Muscle of back (tissue), 13 donors: ENCODE measurements at places on chromosomes 16 and 17.

GRCh38 chr17:69344939-69345338 lies 18.0 kb upstream of the ABCA5 start:
- DNase-seq, result no peak

- no peak for DNase-seq
Measured at GRCh38 chr16:57411362-57411976, 6.9 kb downstream of the CCL17 start.

GRCh38 chr17:41338961-41339485 lies 11.6 kb downstream of the KRT33A start:
- no peak for DNase-seq

GRCh38 chr17:82858376-82859126 lies 18.7 kb upstream of the ZNF750 start:
- DNase-seq, result no peak

DNA sequence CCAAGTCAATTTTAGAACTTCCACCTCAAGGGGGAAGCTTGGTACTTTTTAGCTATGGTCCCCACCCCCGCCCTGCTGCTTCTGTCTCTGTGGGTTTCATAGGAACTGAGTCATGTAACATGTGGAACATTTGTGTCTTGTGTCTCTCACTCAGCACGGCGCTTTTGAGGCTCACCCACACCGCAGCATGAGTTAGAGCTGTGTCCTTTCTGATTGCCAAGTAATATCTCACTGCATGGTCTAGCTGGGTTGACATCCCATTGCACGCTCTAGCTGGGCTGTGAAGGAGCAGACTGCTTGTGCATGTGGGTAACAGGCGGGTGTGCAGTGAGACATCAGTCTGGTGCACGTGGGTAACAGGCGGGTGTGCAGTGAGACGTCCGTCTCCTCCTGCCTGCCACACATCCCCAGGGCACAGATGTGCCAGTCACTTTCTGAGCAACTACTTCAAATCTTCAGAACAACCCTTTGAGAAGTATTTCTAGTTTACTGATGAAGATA lies 26.4 kb upstream of the SLC7A5 start:
- no peak for DNase-seq

- DNase-seq, result no peak
Measured at GRCh38 chr17:57357392-57357784, 101.1 kb downstream of the MSI2 start.

- DNase-seq, result no peak
Measured at GRCh38 chr17:47095268-47095667, 93.8 kb downstream of the CDC27 start.

GRCh38 chr17:2957631-2958286 lies 105.6 kb downstream of the OR1D5 start:
- no peak for DNase-seq

DNA sequence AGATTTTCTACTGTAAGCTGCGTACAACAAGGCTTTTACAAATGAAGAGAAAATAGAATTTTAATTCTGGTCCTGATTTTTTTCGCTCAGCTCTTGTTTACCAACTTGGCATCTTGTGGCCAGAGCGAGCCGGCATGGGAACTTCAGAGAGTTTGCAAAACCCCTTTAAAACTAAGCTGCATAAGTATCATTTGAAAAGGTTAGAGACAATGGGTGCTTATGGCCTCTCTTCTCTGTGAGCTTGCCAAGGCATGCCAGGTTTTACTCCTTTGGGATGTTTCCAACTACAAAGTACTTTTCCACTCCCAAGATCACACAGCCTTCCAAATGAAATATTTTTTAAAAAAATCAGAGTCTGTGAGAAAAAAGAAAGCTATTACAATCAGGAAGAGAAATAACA lies 62.4 kb upstream of the FA2H start:
- no peak for DNase-seq

- DNase-seq, result no peak
Measured at GRCh38 chr17:50052822-50053653, 2.9 kb upstream of the ITGA3 start.

DNA sequence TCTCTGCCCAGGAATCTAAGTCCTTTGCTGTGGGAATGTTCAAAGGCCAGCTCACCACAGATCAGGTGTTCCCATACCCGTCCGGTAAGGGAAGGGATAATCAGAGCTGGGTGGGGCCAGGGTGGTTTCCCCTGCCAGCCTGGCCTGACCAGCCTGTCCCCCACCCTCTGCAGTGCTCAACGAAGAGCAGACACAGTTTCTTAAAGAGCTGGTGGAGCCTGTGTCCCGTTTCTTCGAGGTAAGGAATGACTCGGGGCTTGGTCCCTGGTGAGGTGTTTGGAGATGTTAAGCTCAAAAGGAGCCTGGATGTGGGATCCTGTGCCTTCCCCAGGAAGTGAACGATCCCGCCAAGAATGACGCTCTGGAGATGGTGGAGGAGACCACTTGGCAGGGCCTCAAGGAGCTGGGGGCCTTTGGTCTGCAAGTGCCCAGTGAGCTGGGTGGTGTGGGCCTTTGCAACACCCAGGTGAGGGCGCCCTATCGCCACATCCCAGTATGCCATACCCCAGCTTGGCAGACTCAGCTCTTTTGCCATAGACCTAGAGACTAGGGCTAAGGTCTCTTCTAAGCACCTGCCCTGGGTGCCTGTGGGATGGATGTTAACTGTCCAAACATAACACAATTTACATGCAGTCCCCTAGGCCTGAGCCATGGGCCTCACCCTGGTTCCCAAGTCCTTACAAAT lies 997 bp downstream of the ACADVL start:
- no peak for DNase-seq

- DNase-seq, result no peak
Measured at GRCh38 chr17:68892658-68893057, 62.5 kb downstream of the ABCA8 start.

DNA sequence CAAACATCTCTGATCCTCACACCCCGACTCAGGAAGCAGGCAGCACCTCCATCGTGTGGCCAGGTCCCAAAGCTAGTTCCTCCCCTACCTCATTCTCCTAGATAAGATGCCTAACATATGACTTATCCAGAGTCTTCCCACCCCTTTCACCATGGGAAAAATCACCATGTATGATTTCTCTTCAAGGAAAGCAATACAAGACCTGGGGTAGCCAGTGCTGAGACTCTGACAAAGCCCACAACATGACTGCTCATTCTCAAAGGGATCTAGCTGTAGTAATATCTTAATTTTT lies 45.1 kb downstream of the CMTM4 start:
- no peak for DNase-seq

- DNase-seq, result no peak
Measured at GRCh38 chr16:64397042-64397441, 724.8 kb downstream of the CDH11 start.

GRCh38 chr16:30355144-30355953 lies at the start of gene CD2BP2:
Gene CD2BP2, minus strand, starts transcription at chr16:30355308. Its CDS starts 627 bp downstream, at chr16:30354681.
- peak; percentile 100 for DNase-seq

GRCh38 chr17:39801055-39801454 lies 63.1 kb downstream of the IKZF3 start:
- no peak for DNase-seq
